Neuronal stem cell (in vitro differentiated cells): ENCODE measurements at places on chromosomes 5 and 9.
A peak's percentile ranks its signal among the peaks of the same experiment; 100 is the strongest.

- DNase-seq, result no peak
- no peak overlapping the region for H3K4me3 ChIP-seq
- peaks cover 7% of the 10 kb centered on the region for H3K4me1 ChIP-seq
- H3K27me3 ChIP-seq, result no peaks in the 10 kb centered on the region
Observed at GRCh38 chr5:126971455-126972031, 58.8 kb downstream of the MARCHF3 start.

DNA sequence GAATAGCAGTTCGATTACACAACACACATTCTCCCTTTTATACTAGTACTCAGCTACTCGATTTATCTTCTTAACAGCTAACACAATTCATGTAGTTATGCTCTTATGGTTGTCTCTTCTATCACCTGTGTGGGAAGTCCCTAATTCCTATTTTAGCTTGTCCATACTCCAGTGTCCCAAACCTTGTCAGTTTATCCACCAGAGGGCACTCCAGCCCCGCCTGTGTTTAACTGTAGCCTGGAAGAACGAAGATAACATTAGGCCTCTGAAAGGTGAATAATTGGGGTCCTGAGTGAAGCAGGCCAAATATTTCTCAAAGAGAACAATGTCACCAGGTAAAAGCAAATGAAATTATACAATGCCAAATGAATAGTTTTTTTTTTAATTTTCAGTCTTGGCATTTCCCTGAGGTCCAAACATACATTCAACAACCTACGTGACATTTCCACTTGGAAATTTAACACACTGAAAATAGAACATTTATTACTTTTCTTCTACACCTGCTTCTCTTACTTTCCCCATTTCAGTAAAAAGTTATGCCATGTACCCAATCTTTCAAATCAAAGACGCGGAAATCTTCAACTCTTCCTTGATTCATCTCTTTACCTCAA, 560.7 kb downstream of the HTR1A start:
- no peaks in the 10 kb centered on the region for H3K27me3 ChIP-seq
- no peak overlapping the region for H3K4me3 ChIP-seq
- H3K27ac ChIP-seq, result no peak overlapping the region
- no peaks in the 10 kb centered on the region for H3K4me1 ChIP-seq
- peak; percentile 68 for DNase-seq

GRCh38 chr9:90505695-90506094, 136.9 kb downstream of the DIRAS2 start:
- H3K27ac ChIP-seq, result no peak overlapping the region
- H3K4me3 ChIP-seq, result no peak overlapping the region
- H3K27me3 ChIP-seq, result no peaks in the 10 kb centered on the region
- peaks cover 12% of the 10 kb centered on the region for H3K4me1 ChIP-seq
- DNase-seq, result no peak

DNA sequence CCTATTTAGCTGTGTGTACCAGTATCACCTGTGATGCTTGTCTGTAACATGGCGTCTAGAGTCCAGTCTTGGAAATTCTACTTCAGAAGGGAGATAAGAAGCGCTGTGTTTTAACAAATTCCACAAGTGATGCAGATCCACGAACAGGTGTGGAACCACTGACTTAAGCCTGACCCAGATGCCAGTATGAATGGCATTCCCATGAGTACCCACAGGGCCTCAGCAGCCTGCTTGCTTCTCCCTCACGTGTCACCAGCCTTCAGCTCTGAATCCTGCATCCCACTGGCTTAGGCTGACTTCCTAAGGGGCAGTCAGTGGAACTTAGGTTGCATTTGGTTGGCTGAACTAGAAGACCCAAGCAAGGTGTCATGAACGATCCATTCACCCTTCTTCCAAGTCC, 8.5 kb upstream of the DENND1A start:
- H3K27ac ChIP-seq, result no peak overlapping the region
- no peaks in the 10 kb centered on the region for H3K36me3 ChIP-seq
- DNase-seq, result no peak
- H3K4me3 ChIP-seq, result no peak overlapping the region
- peaks cover 4% of the 10 kb centered on the region for H3K4me1 ChIP-seq
- no peaks in the 10 kb centered on the region for H3K27me3 ChIP-seq

DNA sequence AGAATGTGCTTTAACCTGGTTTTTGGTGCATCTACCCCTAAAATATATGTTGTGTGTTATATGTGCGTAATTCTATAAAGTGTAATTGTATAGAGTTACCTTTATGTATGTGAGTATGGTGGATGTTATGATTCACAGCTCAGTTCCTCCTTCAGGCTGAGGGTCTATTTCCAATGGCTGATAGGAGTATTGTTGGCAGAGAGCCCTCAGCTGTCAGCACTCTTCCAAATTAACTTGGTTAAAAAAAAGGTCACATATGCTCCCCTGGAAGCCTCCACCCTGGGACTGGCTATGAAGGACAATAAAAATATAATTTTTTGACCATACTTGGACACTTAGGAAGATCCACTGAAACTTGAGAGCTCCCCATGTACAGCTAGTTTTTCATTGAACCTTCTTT, 250.4 kb upstream of the CDH12 start:
- no peak overlapping the region for H3K27ac ChIP-seq
- DNase-seq, result no peak
- H3K36me3 ChIP-seq, result no peaks in the 10 kb centered on the region
- no peak overlapping the region for H3K4me3 ChIP-seq
- no peaks in the 10 kb centered on the region for H3K27me3 ChIP-seq
